ENCODE measurements at places on chromosomes 4 and X.
A peak's percentile ranks its signal among the peaks of the same experiment; 100 is the strongest.

GRCh38 chrX:153871451-153871850, 14.5 kb downstream of the L1CAM start:
- DNase-seq, result no peak

DNA sequence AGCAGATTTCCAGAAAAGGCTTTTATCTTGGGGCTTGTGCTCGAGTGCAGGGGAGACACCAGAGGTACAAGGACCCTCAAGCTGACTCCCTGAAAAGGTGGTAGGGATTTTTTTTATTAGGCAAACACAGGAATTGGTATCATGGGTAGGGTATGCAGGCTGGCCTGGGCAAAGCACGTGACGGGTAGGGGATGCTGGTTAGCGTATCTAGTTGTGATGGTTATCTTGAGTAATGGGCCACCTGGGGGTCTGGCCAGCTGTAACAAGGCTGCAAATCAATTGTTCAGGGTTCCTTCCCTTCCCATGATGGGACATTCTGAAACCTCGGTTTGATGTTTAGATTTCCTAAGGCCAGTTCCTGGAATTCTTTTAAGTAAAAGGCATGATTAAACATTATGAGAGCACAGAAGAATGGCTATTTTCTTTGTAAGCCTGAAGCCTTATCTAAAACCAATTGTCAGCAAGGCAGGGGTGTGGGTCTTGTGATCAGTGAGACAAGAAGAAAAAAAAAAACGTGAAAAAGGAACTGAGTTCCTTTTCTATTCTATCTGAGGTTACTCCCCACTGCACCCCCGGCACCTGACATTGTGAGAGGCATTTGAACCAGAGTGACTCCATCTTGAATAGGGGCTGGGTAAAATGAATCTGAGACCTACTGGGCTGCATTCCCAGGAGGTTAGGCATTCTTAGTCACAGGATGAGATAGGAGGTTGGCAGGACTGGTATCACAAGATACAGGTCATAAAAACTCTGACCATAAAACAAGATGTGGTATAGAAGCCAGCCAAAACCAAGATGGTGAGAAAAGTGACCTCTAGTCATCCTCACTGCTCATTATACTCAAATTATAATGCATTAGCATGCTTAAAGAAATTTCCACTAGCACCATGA, 64.2 kb upstream of the S100G start:
- no peak for DNase-seq

DNA sequence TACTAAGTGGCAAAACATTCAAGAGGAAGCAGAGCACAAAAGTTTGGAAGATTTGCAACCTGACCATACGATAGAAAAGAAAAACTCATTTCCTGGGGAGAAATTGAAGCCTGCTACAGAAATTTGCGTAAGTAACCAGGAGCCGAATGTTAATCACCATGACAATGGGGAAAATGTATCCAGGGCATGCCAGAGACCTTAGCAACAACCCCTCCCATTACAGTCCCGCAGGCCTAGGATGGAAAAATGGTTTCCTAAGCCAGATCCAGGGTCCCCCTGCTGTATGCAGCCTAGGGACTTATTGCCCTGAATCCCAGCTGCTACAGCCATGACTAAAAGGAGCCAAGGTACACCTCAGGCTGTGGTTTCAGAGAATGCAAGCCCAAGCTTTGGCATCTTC, 472.2 kb upstream of the KLHL4 start:
- DNase-seq, result no peak

DNA sequence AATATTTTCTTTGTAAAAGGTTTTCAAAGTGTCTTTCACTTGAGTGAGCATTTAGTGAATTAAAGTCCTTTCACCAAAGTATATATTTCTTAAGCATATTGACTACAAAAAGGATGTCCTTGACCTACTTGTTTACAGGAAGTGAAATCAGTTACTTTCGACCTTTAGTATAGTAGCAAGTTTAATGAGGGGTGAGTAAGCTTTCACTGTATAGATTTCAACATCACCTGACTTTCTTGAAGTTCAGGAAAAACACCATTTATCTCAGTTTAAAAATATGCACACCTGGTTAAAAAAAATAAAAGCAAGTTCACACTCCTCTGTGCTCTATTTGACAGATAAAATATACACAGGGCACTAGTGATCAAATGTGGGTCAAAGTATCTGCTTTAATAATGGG, 88.1 kb downstream of the CCSER1 start:
- no peak for DNase-seq

DNA sequence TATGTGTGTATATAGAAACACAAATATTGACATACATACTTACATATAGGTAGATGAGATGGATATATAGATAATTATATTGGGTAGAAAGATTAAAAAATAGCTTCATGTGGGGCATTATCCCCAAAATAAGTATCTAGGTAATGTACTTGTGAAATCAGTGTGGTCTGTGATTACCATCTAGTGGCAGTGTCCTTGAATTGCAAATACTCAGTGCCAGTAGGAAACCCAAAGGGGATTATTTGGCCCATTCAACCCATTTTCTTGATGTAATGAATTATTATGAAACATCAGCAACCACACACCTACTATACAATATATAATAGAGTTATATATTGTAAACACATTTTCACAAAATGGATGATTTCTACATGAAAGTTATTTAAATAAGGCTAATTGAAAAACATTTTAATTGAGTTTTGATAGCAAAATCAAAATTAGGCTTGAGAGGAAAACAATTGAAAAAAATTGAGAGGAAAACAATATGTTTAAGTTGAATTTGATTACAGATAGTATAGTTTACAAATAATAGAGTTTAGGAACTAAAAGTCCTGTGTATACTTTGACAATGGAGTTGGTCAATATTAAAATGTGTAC, 389.4 kb downstream of the GALNTL6 start:
- DNase-seq, result peak; percentile 36

DNA sequence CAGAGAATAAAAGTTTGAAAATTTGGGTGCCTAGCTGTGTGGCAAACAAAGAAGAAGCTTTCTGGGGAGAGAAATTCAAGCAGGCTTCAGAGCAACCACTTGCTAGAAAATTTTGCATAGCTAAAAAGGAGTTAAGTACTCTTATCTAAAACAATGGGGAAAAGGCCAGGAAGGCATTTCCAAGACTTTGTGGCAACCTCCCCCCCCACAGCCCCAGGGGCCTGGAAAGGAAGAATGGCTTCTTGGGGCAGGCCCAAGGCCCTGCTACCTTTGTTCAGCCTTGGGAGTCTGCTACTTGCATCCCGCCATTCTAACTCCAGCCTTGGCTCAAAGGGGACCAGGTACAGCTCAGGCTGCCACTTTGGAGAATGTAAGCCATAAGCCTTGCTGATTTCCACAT, 102.2 kb downstream of the PTCHD1 start:
- no peak for DNase-seq

All from WERI-Rb-1 (cell line).